ENCODE measurements at places on chromosomes 4 and X.

DNA sequence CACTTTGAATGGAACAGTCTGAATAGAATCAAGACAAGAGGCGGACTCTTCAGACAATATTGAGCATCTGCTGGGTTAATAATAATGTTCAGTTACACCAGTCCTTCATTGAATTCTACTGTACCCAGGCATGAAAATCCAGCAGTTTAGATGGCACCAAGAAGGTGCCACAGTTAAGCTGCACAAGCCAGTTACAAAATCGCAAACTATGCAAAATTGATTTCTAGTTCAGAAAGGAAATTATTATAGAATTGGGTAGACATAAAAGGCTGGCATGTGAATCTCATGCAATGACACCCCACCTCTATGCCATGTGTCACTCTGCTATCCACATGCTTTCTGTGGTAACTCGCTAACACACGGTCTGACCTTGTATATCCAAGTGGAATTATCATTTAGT lies 105.8 kb upstream of the VCX3A start:
- no peak for DNase-seq

DNA sequence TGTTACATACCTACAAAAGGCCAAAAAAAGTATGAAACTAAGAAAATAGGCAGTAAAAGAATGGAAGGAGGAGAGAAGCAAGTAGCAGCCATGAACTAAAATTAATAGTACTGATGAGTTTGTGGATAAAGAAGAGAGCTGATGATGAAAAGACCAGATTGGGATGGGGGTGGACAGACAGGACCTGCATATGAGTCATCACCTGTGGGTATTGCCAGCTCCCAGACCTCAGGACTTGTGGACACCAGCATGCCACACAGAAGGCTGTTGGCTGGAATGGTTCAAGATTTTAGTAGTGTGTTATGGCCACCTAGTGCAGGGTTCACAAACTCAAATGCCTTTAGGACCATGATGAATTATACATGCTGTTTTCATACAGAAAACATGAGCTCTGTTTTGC lies 58.9 kb downstream of the ARX start:
- no peak for DNase-seq

DNA sequence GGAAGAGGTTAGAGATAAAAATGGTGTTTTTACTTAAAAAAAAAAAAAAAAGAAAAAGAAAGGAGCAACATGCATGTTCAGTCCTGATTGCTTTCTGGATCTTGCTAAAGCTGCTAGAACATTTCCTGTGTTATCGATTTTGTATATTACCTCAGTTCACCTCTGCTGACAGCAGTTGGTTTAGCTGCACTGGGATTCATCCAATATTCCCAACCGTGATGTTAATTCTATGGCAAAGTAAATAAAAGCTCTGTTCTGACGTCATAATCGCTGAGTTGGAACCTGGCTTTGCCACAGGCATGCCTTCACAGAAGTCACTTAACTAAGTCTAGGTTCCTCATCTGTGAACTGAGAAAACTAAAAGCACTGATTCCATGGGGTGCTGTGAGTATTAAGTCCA lies 90.7 kb upstream of the SORBS2 start:
- no peak for DNase-seq

DNA sequence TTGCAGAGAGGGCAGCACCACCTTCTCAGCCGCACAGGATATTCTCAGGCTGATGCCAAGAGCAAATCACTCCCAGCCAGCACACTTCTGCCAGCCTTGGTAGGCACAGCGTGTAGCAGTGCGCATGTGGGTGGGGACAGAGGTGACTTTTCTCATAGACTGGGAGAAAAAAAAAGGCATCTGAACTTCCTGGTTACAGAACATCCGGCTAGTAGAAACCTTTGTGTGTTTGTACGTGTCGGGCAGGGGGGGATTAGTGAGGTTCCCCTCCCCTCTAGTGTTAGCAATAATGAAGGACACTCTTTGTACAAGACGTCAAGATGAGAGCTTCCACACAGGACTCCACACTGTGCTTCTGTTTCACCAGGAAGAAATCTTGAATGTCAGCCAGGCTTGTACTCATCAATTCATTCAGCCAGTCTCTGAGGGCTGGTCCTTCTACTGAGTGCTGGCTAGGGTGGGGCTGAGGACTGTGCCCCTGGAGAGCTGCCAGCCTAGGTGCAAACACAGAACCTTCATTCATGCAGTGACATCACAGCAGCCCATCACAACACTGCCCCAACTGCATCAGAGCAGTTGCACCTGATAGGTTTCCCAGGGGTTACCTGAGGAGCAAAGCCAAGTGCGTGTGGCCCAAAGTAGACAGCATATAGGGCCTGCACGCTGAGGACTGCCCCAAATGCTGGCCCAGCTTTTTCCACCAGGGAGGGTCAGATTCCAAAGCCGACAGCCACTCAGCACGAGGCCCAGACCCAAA lies 34.7 kb downstream of the SLC25A5 start:
- DNase-seq = no peak

DNA sequence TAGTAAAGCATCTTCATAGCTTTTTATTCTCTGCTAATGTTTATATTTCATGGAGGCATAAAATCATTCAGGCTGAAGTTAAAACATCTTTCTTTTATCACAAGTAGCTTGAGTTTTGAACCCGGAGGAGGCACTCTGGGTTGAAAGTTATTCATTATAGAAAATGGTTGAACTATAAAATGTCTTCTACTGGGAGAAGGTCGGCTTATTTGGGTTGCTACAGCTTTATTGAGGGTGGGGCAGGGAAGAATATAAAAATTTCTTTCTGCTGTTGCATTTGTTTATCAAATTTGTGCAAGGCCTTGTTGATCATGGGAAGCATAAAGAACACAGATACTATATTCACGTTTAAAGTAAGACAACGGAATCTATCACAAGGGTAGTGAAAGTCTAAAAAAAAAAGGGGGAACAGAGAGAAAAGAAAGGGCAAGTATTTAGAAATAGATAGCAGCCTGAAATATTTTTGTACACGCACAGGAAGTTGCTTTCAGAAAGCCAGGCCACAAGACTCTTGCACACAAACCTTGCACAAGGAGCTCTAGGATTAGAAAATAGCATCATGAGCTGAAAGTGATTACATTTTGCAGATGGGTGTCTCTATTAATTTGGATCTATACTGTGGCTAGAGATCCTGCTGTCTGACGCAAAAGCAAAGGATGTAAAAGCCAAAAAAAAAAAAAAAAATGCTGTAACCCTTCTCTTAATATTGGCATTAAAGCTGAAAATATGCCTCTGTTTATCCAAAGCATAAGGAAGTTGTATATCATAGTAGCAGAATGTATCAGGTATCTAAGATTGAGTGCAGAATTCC lies 37.2 kb upstream of the FAM9C start:
- DNase-seq = no peak

GRCh38 chrX:144722307-144722706 lies 525.0 kb upstream of the SPANXN1 start:
- DNase-seq = no peak

- DNase-seq = no peak
Measured at GRCh38 chr4:140135529-140136088, 18.4 kb downstream of the MAML3 start.

- DNase-seq = no peak
Measured at GRCh38 chrX:100408713-100409609, 1.1 kb downstream of the PCDH19 start.

DNA sequence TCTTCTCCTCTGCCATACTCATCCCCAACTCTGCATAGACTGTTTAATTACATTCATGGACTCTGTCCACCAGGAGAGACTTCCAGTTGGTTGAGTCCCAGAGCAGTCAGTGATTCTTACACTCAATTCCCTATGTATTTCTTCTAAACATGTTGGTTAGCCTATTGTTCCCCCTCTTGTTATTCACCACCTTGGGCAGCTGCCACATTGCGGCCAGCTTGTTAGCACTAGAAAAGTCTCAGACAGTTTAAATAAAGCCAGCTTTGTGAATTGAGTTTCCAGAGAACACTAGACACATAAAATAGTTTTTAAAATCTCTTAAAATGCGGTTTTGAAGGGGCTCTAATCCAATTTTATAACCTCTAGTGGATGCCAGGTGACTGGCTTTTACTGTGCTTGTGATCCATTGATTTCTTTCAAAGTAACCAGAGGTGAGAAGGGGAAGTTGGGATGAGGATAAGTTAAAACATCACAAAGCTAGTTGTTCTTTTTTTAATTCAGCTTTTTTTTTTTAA lies 827.7 kb downstream of the FSTL5 start:
- no peak for DNase-seq

DNA sequence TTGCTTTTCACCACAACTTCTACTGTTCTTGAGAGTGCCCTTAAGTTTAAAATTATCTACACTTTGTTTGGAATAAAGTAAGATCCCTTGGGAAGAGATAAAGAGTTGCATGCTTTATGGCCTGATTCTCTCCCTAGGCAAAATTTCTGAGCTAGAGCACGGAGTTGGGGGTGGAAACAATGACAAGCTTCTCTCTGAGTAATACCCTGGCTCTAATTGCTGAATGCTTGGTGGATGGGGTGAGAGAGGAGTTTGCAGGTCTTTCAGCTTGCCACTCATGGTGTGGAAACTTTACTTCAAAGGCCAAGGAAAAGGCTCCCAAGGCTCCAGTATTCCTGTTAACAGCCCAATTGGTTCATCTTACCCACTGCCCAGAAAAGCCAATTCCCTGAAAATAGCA lies 26.1 kb upstream of the PRDM8 start:
- DNase-seq = no peak

DNA sequence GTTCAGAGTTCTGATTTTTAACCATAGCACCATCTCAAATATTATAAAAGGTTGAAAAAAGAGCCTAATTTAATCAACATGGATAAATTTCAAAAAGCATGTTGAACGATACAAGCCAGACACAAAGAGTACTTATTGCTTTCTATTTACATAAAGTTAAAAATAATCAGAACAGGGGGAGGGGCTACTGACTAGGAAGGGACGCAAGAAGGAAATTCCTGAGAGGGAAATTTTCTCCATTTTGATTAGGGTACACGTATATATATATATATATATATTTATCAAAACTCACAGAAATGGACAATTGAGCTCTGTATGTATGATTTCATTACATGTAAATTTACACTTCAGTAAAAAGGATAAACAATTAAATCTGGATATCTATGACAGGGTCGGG lies 482 bp upstream of the MBTPS2 start:
- DNase-seq = no peak

GRCh38 chrX:50988649-50989048 lies 78.1 kb downstream of the BMP15 start:
- no peak for DNase-seq

GRCh38 chr4:158588285-158588684 lies 66.6 kb downstream of the RXFP1 start:
- DNase-seq = no peak

GRCh38 chr4:10239982-10240654 lies 123.5 kb upstream of the WDR1 start:
- no peak for DNase-seq

DNA sequence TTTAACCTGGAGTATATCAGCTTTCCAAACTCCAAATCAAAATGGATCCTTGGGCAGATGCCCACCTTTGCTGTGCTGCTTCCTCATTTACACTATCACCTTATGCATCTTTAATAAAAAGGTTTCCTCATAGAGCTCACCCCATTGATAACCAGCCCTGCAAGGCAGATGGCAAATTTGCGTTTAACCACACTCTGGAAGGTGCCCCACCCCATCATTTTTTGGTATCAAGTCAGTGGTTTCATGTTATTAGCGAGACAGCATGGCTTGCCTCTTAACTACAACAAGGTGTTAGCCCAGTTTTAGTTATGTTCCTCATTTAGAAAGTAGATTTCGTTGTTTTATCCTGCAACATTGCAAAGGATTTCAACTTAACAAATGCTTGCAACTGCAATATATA lies 214.0 kb upstream of the WDFY3 start:
- no peak for DNase-seq

DNA sequence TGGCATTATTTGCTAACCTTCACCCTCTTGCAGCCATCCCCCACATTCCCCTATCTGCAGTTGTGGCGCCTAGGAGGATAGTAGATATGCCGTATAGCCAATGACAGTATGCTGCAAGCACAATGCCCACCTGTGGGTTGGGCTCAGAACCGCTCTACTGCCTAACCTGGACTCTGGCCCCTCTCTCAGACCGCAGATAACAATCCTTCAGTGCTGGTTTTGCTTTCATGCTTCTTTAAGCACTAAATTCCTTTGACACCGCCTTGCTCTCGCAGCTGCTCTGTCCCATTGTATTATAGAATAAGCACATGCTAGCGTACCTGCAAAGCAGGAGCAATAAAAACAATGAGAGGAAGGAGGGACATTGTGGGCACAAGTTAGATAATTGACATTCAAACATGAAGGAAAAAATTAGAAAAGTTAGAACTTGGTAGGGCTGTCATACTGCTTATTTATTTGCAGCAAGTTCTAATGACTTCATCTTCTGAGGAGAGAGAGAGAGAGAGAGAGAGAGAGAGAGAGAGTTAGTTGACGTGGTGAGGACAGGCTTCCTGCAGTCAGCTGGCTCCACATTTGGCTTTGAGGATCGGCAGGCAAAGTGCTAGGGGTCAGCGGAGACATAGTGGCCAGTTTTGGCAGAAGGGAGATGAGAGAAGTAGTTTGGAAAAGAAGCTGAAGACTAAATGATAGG lies 55.8 kb downstream of the WWC2 start:
- no peak for DNase-seq

- no peak for DNase-seq
Measured at GRCh38 chrX:48800574-48801279, 1.1 kb upstream of the HDAC6 start.

DNA sequence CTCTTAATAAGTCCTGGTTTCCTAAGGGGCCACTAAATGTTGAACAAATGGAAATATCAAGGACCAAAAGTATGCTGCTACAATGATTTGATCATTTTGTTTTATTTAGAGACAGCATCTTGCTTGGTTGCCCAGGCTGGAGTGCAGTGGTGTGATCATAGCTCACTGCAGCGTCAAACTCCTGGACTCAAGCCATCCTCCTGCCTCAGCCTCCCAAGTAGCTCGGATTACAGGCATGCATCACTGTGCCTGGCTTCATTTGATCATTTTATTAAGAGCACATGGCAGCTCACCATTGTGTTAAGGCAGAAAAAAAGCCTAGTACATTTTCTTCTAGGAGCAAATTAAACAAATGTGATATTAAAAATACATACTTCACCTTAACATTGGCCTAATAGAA lies 52.7 kb downstream of the DCLK2 start:
- DNase-seq = no peak

GRCh38 chr4:118909173-118909956 lies 20.7 kb downstream of the SYNPO2 start:
- no peak for DNase-seq

- no peak for DNase-seq
Measured at GRCh38 chrX:40117715-40118285, 20.0 kb upstream of the BCOR start.

DNA sequence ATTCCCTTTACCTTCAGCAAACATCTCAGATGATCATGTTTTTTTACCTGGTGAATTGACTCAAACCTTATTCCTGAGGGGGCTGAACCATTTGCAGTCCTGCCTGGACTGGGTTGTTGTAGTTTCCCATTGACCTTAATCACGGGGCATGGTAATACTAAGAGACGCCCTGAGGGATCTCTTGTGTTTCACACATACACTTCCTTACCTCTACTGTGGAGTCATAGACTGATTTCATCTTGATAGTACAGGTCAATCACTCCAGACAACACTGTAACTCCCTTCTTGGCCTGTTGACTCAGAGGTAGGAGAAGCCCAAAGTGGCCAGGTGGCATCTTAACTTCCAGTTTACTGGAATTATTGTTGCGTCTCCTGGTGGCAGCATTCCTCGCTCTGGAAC lies 1064.0 kb upstream of the PCDH10 start:
- no peak for DNase-seq
